ENCODE measurements at places on chromosomes 1 and 21.

DNA sequence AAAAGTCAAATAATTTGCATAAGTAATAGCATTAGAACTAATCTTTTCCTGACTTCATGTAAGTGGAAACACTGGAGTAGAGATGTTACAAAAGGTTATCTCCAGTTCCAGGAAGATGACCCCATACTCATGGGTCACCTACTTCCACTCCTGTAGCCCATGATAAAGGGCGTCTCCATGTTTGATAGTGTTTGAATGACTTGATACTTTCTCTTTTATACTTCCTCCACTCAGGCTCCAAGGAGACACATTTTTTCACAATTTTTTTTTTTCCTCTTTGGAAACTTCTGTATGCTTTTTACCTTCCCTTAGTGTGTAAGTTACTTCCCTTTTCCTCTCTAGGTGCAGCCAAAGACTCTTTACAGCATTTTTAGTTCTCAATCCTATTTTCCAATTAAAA lies 382.1 kb upstream of the B3GALT2 start:
- no peak for DNase-seq

DNA sequence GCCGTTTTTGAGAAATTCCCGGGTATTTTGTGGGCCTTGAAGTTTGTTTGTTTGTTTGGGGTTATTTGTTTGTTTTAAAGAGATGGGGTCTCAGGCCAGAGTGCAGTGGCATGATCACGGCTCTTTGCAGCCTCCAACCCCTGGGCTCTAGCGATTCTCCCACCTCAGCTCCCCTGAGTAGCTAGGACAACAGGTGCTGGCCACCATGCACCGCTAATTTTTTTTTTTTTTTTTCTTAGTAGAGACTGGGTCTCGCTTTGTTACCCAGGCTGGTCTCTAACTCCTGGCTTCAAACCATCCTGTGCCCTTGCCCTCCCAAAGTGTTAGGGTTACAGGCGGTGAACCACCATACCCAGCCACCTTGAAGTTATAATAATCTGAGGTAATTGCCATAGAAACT lies 2.0 kb downstream of the CHTOP start:
- no peak for DNase-seq

DNA sequence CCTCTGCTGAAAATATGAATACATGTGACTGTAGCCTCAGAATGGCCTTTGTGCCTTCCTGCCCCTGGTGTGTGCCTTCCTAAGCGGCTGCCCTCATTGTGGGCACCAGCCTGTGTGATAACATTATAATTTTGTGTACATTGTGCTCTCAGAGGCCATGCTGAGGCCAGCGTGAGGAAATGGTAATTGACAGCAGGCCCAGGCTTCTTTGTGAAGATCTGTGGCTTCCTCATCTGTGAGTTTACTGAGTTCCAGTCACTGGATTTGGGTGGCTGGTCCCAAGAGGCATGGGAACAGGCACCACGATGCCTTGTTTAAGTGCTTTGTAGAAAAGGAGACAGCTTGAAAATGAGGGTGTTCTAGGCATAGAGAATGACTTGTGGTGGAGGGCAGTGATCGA lies 389.3 kb downstream of the OMA1 start:
- DNase-seq: no peak

- no peak for DNase-seq
Observed at GRCh38 chr1:167983797-167984420, 47.0 kb upstream of the MPC2 start.

DNA sequence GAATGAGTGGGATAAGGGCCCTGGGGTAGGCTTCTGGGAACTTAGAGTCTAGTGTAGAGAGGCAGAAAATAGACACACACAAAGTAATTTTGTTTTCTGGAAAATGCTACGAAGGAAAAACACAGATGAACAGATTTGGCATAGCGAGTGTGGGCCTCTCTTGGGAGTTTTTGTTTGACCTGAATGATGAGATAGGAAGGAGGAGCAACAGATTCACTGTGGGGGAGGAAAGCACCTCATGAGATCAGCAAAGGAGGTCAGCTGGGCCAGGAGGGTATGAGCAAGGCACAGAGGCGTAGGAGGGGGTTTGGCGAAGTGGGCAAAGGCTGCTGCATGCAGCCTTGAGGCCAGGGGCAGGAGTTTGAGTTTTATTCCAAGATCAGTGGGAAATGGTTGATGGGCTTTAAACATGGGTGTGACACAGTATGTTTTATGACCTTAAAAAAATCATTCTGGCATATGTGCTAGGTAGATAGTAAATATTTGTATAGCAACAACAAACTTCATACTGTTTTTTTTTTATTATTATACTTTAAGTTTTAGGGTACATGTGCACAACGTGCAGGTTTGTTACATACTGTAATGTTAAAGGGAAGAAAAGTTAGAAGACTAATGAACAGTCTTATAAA lies 57.9 kb downstream of the FGGY start:
- DNase-seq: no peak

- DNase-seq: no peak
Observed at GRCh38 chr1:115192200-115192767, 103.0 kb upstream of the TSPAN2 start.

DNA sequence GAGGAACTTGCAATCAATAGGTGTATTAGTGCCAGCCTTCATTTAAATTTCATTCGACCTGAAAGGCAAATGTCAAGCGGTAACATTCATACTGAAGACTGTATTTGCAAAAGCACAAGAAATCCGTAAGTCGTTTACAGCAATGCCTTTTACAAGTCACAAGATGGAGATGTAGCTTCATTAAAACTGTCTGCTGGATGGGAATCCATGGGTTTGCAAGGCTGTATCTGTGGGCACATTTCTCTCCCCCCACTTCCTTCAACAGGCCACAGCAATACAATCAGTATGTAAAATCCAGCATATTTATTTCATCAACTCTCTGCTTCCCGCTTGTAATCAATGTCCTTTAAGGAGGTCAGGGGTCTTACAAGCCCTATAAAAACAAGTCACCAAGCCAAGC lies 147.1 kb downstream of the SLC45A1 start:
- DNase-seq: no peak

DNA sequence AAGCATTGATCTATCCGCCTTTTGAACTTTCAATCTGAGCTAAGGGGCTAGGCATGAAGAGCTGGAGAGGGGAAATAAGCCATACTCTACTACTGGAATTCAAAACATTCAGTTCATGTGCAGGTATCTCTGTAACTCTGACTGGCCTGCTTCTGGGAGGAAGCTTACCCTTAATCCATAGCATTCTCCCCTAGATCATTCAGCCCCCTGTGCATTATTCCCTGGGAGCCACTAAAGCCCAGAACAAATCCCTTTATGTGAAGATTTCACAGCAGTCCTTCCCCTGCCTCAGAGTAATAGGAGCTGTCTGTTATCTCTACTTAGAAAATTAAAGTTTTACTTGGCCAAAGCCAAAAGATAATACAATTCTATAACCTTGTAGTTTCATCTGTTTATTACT lies 300.7 kb downstream of the SEC16B start:
- DNase-seq: no peak

DNA sequence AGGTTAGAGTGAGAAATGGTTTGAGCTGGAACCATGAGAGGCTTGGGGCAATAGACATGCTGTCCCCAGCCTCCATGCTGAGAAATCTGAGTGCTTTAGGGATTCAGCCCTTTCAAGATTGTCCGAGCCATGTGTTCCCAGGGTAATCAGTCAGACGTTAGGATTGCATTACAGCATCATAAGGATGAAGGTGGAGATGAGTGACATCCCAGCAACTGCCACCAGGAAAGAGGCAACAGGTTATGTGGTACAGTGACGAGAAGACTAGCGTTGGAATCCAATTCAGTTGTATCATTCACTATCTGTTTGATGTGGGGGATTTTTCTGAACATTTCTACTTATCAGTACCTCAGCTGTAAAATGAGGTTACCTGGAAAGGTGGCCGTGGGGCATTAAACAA lies 1.7 kb downstream of the CAMK1G start:
- DNase-seq: no peak

DNA sequence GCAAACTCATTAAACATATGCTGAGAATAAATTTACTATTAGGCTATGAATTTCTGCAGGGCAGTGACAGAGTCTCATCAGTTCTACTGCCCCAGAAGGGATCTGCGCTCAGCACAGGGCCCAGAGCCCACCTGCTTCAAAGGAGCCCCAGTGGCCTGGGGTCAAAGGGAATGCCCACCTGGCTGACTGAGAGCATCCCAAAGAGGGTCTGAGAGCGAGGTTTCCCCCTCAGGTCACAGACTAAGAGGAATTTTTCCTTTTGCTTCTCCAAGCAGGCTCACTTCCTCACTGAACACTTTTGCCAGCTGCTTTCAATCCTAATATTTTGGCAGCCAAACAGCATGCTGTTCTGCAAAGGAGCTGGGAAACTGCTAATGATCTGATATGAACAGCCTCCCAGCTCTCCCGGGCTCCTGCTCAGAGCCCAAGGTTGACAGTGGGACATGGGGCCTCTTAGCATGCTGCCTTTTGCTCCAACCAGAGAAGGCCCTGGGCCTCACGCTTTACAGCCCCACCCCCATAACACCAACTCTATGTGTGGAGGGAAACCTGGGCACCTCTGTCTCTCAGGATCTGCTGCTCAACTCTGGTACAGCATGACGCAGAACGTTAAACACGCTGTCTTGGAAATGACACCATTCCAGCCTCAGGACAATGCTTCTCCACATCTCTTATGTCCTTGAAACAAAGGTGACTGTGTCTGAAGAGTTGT lies 70.7 kb upstream of the SYT6 start:
- DNase-seq: no peak

GRCh38 chr1:5688081-5689077 lies 303.8 kb downstream of the NPHP4 start:
- DNase-seq: no peak

GRCh38 chr1:241208910-241209379 lies 148.1 kb downstream of the RGS7 start:
- no peak for DNase-seq

DNA sequence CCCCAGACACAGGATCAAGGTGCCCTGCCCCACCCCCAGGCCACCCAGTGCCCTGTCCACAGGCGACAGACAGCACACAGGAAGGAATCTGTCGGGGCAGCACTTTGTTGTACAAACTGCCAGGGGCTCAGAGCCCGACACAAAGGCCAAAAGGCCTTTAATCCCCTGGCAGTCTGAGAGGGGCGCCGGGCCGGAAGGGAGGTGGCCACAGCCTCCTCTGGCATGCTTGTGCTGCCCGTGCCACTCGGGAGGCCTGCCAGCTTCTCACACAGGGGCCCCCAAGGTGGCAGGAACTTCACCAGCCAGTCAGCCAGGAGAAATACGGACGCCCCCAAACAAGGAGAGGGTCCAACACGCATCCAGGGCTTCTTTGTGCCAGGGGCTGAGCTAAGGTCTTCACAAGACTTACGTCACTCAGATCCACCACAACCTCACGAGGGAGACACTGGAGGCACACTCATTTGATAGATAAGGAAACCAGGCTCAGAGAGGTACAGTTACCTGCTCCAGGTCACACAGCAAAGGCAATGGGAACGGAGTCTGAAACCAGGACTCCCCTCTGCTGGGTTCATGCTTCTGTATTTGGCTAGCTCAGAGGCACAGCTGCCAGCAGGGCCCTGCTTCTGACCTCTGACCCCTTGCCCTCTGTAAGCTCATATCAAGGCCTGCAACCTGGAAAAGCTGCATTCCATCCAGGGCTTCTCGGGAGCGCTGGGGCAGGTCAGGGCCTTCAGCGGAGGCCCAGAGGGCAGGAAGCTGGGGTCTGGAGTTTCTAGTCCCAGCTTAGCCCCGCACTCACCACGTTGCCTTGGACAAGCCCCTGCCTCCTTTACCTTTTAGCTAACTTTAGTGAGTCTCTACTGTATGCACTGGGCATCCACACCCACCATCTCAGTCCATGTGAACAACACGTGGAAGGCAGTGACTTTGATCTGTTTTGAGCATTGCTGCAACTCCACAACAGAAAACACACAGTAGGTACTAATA lies 34.8 kb downstream of the HSPG2 start:
- DNase-seq: no peak

DNA sequence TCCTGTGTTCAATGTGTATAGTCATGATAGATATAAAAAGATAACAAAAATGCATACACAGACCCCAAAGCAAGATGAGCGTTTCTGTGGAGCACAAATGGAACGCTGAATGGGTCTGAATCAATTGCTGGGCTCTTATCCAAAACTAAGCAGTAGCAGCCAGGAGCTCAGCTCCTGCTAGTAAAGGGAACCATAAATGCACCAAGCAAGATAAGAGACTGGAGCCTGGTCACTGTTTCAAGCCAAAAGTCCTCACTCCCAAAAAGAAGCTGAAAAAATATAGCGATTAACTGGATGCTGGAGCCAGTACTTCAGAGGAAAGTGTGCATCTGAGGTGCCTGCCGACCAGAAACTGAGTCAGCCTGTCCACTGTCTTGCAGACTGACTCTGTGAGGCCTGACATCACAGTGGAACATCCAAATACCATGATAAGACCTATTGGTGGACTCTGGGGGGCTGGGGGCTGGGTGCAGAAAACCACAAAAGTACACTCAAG lies 68.9 kb downstream of the LRRC8C start:
- no peak for DNase-seq

- peak; percentile 92 for DNase-seq
Observed at GRCh38 chr1:182143154-182143657, 81.7 kb upstream of the ZNF648 start.

DNA sequence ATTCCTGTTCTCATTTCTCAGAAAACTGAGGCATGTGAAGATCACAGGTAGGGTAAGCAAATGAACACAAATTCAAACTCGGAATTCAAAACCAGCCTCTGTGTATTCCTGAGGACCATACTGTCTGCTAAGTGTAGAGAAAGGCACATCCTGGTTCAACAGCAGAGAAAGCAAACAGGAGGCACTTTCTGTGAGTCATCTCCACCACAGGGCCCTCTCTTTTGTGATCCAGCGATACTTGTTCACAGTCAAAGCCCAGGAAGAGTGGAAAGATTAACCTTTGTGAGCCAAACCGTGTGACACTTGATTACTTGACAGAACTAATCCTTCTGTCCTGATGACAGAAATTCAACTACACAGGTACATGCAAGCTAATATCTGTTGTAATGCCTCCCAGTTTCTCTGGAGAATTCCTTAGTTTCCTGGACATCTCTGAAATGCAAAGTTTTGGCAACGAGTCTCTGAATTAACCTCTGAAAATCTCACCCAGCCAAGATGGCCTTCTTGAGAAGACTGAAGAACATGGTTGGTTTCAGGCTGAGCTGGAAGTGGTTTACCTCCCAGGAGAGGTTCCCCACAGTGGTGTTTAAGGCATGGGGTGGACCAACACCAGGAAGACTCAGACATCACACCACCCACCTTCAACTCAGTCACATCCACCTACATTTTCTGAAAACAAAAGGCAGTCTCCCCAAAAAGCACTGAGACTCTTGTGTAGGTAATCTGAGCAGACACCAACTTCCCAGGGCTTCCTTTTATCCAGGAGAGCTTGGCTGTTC lies 98.2 kb upstream of the ERG start:
- no peak for DNase-seq
